ENCODE measurements at places on chromosomes 2 and 18.
A peak's percentile ranks its signal among the peaks of the same experiment; 100 is the strongest.

GRCh38 chr2:207937823-207938222, 87.5 kb downstream of the PLEKHM3 start:
- DNase-seq, result no peak

DNA sequence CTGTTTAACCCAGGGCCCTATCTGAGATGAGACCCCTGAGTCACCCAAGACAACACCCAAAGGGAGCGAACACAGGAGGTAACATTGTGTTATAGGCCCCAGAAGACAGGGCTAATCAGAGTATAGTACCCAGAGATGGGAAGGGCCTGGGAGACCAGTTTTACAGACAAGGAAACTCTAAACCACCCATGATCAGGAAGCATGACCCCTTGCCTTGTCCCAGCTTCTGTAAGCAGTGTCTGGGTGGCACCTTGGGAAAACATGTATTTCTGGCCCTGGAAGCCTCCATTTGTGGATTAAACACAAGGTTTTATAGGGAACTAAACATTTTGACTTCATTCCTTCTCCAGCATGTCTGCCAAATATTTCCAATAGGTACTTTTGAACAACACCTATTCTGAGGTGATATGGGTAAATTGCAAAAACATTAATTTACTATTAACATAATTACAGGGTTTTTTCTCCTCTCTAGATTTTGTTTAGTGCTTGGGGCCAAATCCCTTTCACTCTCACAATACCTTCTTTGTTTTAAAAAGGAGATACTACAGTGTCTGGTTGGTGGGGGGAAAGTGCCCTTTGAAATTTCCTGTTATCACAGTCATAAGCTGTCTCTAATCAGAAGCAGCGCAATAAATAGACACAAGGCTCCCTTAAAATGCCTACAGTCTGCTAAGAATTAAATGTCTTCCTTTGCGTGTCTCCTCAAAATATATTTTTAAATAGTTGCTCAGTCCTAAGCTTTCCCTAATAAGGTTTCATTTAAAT, 341.1 kb downstream of the BCL11A start:
- DNase-seq, result peak; percentile 63

DNA sequence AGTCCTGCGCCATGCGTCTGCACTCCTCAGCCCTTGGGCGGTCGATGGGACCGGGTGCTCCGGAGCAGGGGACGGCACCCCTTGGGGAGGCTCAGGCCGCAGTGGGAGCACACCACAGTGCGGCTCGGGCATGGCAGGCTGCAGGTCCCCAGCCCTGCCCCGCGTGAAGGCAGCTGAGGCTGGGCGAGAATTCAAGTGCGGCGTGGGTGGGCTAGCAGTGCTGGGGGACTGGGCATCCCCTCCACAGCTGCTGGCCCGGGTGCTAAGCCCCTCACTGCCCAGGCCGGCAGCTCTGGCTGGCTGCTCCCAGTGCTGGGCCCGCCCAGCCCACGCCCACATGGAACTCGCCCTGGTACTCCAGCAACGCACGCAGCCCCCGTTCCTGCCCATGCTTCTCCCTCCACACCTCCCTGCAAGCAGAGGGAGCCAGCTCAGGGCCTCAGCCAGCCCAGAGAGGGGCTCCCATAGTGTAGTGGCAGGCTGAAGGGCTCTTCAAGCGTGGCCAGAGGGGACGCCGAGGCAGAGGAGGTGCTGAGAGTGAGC, 198.3 kb upstream of the CNTNAP5 start:
- DNase-seq, result no peak

- no peak for DNase-seq
Observed at GRCh38 chr2:112754564-112754963, 9.8 kb downstream of the CKAP2L start.

DNA sequence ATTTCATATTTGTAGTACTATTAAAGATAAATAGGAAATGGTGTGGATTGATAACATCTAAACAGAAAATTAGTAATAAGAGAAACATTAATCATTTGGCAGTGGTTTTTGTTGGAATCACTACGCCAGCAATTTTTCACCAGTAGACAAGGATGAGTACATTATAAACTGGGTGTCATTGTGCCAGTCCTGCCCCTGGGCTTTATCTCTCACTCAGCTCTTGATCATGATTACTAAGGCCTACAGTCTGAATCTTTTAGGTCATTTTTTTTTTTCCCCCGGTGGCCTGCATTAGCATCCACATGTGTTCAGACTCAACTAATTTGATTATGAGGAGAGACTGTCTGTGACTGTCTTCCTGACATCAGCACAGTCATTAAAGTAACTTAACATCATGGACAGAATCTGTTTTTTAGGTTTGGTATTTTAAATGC, 16.2 kb downstream of the GULP1 start:
- no peak for DNase-seq

DNA sequence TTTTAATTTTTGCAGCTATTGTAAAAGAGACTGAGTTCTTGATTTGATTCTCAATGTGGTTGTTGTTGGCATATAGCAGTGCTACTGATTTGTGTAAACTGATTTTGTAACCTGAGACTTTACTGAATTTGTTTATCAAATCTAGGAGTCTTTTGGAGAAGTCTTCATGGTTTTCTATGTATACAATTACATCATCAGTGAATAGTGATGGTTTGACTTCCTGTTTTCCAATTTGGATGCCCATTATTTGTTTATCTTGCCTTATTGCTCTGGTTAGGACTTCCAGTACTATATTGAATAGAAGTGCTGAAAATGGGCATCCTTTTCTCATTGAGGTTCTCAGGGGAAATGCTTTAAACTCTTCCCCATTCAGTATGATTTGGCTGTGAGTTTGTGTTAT, 99.7 kb downstream of the GULP1 start:
- no peak for DNase-seq

All from islet precursor cell (in vitro differentiated cells).